ENCODE measurements at places on chromosomes 5 and 9.

DNA sequence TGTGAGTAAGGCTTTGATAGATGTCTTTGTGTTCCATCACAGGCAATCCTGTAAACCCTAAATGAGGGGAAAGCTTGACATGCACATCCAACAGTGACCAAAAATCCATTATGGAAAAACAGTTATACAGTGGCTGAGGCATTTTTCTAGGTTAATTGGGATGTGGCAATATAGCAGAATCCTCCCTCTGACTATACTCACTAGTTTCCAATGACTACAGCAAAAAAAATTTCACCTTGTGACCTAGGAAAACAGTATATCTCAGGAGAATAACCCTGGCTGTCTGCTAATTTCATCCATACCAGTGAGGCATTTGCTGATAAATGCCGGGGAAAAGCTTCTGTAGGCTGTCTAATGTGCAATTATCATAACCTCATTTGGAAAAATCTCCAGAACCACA is 49.9 kb upstream of the SNCAIP start:
- DNase-seq: no peak

GRCh38 chr9:36504156-36504555 is 68.5 kb upstream of the MELK start:
- DNase-seq: no peak

DNA sequence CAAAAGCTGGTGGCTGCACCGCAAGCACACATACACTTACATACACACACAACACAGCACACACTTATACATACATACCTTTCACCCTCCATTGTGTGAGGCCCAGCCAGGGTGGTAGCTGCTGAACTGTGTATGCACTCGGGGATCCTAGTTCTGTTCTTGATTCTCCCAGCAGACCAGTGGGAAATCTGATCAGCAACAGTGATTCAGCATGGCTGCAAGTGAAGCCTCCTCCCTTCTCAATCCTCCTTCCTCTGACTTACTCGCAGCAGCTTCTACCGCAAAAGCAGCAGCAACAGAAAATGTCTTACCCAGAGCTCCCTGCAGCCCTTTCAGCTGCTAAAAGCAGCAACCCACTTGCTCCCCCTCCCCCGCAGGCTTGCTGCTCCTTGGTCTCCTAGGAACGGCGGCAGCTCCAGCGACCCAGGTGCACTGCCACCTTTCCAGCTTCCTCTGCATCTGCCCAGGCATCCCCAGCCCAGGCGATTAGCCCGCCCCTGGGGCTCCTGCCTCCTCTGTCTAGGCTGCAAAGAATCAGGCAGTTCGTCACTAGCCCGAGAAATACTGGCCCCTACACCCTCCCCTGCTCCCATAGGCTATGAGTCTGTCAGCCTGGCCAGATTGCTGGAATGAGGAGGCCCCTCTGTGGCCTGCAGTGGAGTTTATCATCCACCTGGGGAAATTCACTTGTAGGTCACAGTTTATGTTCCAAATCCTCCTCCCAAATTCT is at the start of gene KLHL3:
Gene KLHL3, minus strand, starts transcription at position 535 of the 730 bp plus-strand sequence. Its CDS starts 443 bp downstream, at position 92.
- peak; percentile 4 for DNase-seq

DNA sequence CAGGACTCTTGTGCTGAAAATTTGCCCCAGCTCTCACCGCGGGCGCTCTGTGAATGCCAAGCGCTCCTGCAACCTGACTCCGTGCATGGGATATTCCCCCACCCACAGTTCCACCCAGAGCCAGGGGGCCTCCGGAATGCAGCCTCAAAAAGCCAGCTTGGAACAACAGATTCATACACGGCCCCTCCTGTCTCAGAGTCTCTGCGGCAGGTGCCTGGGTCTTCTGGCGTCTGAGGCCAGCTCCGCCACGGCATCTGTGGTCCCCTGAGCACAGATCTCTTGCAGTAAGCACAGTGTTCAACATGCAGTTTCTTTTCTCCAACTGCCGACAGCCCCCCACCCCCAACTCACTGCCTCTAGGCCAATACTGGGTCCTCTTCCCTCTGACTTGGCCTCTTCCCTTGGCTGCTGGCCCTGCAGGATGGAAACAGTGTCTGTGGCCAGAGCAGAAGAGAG is 355.7 kb upstream of the IRX2 start:
- DNase-seq: no peak

- no peak for DNase-seq
Measured at GRCh38 chr9:122192261-122192875, 32.7 kb downstream of the MORN5 start.

DNA sequence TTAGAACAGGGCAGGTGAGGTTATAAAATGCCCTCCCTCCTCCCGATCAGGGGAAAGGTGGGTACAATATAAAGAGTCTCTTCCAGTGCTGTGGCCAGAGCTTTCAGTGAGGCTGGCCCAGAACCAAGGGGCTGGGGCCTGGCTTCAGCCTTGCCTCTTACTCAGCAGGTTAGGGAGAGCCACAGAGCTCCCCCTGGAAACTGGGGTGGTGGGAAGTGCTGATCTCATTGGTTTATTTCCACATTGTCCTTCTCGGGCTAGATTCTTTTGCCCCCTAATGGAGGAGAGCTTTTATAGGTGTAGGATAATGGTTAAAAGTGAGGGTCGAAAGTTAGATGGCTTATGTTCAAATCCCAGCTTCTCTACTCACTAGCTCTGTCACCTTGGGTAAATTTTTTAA is 186.7 kb upstream of the TBC1D2 start:
- DNase-seq: no peak

GRCh38 chr5:138841531-138841930 is 33.6 kb downstream of the LRRTM2 start:
- no peak for DNase-seq

GRCh38 chr9:114282926-114283325 is 40.0 kb upstream of the ORM1 start:
- DNase-seq: no peak

DNA sequence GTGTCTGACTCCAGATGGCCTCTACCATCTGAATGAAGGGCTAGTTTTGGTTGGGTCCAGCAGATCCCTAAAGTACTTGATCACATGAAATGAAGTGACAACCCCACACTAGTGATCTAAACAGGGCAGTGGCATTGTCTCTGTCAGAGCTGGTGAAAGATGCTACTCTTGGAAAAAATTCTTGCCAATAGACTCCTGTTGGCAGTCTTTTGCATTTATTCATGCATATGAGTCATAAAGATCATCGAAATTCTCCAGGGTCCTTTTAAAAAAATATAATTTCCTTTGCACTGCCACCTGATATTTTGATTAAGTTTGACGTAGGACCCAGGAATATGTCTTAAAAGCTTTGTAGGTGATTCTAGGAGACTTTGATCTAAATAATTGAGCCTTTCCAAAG is 135.1 kb upstream of the ELL2 start:
- no peak for DNase-seq

- DNase-seq: no peak
Measured at GRCh38 chr9:38008168-38009034, 60.6 kb downstream of the SHB start.

DNA sequence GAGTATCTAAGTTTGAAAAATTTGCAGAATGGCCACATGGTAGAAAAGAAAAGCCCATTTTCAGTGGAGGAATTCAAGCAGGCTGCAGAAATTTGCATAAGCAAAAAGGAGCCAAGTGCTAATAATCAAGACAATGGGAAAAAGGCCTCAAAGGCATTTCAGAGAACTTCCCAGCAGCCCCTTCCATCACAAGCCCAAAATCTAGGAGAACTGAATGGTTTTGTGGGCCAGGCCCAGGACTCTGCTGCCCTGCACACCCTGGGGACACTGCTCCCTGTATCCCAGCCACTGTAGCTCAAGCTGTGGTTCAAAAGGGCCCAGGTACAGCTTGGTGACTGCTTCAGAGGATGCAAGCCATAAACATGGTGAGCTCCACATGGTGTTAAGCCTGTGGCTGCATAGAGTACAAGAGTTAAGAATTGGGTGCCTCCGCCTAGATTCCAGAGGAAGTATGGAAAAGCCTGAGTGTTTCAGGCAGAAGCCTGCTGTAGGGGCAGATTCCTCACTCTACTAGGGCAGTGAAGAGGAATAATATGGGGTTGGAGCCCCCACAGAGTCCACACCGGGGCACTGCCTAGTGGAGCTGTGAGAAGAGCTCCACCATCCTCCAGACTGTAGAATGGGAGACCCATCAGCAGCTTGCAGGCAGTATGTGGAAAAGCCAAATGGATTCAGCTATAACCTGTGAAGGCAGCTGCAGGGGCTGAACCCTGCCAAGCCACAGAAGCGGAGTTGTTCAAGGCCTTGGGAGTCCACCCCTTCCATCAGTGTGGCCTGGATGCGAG is 720.7 kb upstream of the CTNND2 start:
- DNase-seq: no peak

DNA sequence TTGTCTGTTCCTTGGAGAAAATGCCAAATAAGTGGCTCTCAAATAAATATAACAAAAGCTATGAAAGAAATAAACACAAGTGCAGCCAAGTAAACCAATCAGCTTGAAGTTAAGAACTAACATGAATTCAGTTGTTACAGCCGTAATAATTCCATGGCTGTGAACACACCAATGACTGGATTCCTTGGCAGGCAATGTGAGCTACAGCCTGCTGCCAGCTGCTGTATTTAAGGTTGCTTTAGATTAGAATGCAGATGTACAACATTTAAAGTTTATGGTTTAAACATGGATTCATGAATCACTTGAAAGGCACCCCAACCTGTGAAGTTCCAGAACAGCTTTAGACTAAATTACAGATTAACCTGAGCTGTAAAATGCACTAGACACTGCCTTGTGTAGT is 626.4 kb upstream of the SEMA6A start:
- DNase-seq: no peak

- no peak for DNase-seq
Measured at GRCh38 chr5:111310711-111311620, 86.8 kb downstream of the CAMK4 start.

GRCh38 chr5:65696892-65697291 is 25.0 kb downstream of the SGTB start:
- DNase-seq: no peak

GRCh38 chr5:94618029-94618492 is 343 bp downstream of the KIAA0825 start:
- DNase-seq: peak; percentile 20
